Eye (tissue), 1 donor: ENCODE measurements at places on chromosomes 2 and 18.
A peak's percentile ranks its signal among the peaks of the same experiment; 100 is the strongest.

DNA sequence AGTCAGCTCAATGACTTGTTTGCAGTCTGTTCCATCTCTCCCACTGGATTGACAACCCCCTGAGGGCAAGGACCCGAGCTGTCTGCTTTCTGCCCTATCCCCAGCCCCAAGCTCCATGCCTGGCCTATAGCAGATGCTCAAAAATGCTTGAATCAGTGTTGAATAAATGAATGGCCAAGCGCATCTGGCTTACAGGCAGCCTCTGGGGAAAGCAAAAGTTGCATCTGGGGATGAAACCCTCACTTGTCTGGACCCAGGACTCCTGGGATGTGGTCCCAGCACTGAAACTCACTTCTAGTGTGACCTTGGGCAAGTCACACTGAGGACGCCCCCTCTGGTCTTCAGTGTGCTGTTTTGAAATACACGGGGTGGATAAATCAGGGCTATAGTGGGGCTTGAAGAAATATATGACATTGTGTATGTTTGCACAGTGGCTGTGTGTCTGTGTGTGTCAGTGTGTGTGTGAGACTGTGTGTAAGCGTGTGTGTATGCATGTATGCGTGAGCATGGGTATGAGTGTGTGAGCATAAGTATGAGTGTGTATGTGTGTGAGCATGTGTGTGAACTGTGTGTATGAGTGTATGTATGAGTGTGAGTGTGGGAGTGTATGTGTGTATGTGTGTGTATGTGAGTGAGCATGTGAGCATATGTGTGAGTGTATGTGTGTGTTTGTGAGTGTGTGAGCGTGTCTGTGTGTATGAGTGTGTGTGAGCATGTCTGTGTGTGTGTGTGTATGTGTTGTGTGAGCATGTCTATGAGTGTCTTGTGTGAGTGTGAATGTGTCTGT, 27.8 kb upstream of the TNS1 start:
- DNase-seq, result no peak

DNA sequence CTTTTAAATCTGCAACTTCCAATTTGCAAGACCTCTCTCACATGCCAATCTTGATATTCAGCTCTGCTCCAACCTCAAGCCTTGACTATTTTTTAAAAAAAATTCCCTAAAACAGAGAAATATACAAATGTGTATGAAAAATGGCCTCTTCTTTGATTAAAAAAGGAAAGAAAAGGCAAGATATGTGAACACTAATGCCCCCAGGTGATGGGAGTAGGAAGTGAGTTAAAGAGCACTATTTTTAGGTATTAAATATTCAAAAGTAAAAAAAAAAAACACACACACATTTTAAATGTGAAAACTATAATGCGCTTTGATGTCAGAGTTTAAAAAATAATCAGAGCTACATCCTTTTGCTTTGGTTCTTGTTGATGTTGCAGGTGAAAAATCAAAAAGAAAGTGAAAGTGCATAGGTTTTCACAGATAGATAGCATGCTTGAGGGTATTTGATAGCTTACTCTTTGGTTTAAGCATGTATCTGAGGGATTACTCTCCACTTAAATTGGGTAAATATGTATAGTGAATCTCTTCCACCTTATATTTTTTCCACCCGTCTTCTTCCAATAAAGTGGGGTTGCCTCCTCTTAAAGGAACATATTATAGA, 406.0 kb upstream of the POU3F3 start:
- no peak for DNase-seq

DNA sequence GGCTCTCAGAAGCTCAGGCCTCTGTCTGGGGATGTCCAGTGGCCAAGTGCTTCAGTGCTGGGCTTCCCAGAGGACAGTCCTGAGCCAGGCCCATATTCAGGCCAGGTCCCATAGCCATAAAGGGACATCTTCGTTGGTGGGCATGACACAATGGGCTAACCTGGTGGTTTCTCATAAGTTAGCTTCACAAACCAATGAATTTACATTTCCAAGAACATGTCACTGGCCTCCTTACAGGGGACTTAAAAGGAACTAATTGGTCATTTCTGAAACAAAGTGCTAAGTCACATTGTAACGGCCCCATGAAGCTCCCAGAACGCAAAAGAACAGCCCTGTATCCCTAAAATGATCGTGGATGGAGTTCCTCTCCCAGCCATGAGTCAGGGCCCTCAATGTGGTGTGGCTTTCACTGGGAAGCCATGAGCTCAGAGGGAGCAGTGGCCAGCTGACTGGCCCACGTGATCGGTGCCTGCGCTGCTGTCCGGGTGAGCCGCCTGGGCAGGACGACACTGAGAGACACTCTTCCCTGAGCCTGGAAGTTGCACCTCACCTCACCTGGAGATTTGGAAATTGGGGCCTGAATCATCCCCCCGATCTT, 163.7 kb upstream of the APCDD1 start:
- DNase-seq, result no peak

- no peak for DNase-seq
Observed at GRCh38 chr2:138485019-138485418, 16.6 kb upstream of the SPOPL start.

GRCh38 chr2:208531361-208531760, 124.8 kb downstream of the PTH2R start:
- no peak for DNase-seq

DNA sequence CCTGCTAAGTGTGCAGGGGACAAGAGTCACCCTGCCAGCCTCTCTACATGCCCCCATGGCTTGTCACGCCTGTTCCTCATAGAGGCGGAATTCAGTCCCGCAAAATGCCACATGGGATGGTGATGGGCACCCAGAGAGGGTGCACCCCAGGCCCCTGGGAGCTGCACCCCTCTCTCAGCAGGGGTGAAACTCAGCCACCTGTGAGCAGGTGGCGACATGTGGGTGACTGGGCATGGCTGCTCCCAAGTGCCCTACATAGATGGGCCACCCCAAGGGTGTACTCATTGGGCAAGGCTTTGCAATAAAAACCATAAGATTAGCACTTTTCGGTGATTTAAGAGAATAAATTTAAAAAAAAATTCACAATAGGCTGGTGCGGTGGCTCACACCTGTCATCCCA, 6.3 kb downstream of the HS6ST1 start:
- no peak for DNase-seq

DNA sequence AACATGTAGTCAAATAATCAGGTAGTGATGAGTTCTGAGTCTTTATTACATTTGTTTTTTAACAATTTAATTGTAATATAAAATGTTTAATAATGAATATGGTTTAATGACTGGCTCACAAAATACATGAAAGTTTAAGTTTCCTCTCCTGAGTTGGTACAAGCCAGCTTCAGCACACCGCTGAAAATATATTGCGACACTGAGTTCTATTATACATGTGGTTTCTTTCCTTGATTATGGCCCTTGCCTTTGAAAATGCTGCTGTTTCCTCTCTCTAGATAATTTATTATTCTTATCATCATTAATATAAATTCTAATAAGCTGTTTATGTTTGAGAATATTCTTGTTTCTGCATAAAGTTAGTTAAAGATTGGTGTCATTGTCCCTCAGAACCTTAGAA, 249.3 kb downstream of the PARD3B start:
- DNase-seq, result no peak

- DNase-seq, result no peak
Observed at GRCh38 chr2:60676706-60677330, 79.2 kb upstream of the PAPOLG start.

DNA sequence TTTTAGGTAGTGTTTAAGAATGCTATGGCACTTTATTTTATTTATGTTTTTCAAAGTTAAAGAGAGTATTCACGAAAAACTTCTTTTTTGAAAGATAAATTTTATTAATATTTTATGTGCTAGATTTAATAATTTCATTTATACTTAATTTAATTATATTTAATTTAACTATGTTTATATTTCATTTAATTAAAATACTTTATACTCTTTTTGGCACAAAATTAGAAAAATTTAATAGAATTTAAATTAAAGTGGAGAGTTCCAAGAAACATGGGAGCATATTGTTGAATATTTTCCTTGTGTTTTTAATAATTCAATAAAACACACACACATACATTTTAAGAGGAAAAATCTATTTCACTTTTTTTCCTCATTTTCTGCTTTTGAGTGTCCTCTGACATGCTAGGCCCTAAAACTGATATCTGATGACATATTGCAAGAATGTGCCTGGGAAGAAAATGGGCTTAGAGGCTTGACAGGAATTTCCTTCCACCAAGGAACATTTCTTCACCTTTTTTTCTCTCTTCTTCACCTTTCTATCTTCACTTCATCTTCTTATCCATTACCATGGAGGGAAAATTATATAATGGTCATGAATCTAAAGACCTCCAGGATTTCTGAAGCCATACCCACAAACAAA, 15.4 kb downstream of the ARHGAP28 start:
- no peak for DNase-seq

GRCh38 chr2:141767691-141768090, 363.1 kb downstream of the LRP1B start:
- no peak for DNase-seq

DNA sequence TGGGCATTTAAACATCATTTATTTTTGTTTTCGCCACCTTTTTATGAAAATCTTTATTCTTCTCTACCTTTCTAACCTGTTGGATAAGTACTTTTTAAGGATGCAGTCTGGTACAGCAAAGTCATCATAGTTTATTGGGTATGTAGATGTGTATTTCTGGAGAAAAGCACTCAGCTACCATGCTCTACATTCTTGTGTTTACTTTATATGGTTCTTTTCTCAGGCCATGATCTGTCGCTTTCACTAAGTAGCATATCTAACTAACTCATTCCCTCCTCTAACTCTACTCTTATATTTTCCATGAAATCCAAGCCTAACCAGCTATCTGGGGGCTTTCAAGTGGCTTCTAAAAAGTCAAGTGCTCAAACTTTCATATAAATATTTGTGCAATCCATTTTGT, 25.3 kb upstream of the SETBP1 start:
- DNase-seq, result no peak

GRCh38 chr2:229947544-229947943, 25.2 kb downstream of the FBXO36 start:
- no peak for DNase-seq

DNA sequence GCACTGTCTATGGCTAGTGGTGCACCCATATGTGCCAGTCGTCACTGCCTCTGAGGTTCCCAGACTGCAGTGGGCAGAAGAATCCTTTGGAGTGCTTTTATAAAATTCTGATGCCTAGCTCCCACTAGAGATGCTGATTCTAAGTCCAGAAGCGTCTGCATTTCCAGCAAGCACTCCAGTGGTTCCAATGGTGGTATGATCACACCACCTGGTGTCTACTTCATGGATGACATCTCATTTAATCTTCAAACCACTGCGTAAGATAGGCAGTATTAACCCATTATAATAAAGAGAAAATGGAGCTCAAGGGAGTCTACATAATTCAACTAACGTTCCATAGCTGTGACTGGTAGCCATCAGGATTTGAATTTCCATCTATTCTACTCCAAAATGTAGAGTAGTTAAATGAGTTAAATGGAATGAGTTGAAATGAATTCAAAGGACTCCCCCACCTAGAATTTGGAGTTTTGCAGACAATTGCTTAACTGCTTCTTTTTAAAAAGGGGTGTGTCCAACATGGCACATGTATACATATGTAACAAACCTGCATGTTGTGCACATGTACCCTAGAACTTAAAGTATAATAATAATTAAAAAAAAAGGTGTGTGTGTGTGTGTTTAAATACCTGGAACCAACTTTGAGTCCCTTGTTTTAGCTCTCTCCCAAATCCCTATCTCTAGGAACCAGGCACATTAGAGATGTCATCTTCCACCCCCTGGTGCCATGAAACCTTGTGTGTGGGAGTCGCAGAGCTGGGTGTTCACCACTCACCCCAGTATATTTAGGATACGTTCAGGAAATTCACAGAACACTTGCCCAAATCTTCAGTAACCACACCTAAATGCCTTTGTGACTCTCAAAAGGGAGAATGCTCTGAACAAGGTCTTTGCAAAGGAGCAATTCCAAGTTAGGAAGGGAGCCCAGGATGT, 14.1 kb downstream of the LAMA3 start:
- DNase-seq, result peak; percentile 66

GRCh38 chr2:67446491-67446911, 49.4 kb downstream of the ETAA1 start:
- peak; percentile 67 for DNase-seq

DNA sequence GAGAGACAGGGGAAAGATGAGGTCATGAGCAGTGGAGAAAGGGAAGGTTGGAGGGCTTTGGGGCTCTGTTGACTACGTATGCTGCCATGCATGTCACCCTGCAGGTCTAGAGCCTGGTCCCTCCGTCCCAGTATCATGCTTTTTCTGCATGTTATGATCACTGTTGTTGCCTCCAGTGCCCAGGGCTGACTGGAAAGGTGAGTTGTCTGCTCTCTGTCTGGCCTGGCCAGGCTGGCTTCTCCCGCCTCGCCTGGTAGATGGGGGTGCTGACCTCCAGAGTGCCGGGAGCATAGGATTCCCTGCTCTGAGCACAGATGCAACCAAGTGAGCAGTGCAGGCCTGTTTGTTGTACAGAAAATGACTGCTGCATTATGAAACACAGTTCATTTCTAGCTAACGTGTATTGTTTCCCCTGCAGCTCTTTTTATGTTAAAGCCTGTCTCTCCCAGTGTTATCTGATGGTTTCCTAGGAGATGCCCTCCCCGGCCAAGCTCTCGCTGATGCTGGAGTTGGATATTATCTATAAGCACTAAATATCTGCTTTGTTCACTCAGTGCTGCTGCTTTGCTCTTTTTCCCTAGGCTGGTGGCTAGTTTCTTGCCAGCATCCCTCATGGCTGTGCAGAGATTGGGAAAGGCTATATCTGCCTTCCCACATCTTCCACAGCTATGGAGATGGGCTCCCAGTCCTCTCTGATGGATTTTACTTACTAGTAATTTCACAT, 158.2 kb downstream of the TDRD15 start:
- no peak for DNase-seq

DNA sequence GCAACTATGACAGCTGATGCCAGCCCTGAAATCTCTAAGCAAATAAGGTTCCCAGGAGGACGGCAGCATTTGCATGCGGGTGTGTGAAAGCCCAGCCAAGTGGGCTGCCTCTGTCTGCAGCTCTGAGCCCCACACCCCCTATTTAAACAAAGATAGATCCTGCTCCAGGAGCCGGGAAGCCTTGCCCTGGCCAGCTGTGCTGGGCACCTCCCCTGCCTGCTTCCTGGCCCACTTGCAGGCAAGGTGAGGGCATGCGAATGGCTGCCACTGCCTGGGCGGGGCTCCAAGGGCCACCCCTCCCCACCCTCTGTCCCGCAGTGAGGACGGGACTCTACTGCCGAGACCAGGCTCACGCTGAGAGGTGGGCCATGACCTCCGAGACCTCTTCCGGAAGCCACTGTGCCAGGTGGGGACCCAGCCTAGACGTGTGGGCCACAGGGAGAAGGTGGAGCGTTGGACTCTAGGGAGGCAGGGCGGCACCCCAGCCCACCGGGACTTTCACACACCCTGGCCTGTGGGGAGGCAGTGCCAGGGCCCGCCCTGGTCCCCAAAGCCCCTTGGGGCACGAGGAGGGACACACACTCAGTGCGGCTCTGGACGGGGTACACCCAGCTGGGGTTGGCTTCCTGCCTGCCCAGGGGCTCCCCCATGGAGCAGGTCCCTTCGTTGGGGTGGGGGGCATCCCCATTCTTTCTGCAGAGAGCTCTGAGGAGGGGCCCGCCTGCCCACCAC, at the start of gene ANO7:
Gene ANO7, plus strand, starts transcription at position 317 of the 732 bp plus-strand sequence. CDS start 1,387 bp downstream, outside the sequence.
- DNase-seq, result peak; percentile 19

- DNase-seq, result peak; percentile 43
Observed at GRCh38 chr2:45450634-45451033, 160.4 kb downstream of the SRBD1 start.

GRCh38 chr2:84057917-84058560, 401.0 kb downstream of the SUCLG1 start:
- DNase-seq, result no peak
